DMS79 (cell line): ENCODE measurements at places on chromosomes 3 and 15.
A peak's percentile ranks its signal among the peaks of the same experiment; 100 is the strongest.

- no peak for DNase-seq
Measured at GRCh38 chr3:175428466-175428865, 569.3 kb downstream of the NAALADL2 start.

GRCh38 chr3:52396011-52396906 is 48.6 kb downstream of the SEMA3G start:
- DNase-seq = no peak

DNA sequence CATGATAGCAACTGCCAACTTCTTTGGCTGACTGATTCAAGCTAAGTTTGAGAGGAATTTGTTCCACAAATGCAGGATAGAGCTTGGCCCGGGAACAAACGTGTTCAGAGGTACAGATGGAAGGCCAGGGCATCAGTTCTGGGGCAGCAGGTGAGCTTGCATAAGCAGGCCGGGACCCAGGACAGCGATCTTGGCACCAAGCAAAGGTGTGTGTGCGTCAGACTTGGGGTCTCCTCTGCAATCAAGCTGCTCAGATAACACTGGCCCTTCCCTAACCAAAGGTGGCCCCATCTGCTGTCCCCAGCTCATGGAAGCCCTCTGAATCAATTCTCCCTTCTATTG is 155.6 kb downstream of the MEGF11 start:
- no peak for DNase-seq

GRCh38 chr15:57596978-57597377 is 5.3 kb downstream of the MYZAP start:
- no peak for DNase-seq

DNA sequence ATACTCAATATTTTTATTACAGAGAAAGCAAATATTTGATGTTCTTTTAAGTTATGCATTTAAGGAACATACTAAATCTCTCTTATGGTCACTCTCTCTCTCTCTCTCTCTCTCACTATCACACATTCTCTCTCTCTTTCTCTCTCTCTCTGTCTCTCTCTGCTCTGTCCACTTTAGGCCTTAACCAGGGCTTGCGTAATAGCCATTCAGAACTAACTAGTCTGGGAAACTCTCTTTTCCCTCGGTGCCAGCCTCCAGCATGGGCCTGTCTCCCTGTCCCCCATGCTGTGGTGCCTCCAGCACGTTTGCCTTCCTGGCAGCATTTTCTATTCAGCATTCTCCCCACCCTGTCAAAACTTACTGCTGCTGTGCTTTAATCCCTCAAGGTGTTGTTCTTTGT is 389.7 kb downstream of the ROBO1 start:
- no peak for DNase-seq

DNA sequence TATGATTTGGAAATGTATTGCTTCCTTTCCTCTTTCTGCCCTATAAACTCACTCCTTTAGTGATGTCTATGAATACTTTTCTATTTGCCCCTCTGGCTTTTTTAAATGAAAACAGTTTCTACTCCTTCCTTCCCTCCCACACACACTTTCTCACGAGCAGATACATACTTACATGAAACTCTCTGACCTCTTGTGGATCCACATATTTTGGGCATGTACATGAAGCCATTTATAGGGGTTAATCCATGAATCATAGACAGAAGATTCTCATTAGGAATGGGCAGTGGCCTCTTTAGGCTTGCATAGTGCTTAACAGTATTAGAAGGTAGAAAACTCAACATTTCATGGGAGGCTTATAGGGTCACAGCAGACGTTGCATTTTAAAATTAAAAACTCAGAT is 24.8 kb downstream of the ANAPC13 start:
- DNase-seq = no peak

GRCh38 chr15:90338532-90338931 is 13.6 kb upstream of the ZNF774 start:
- no peak for DNase-seq

- no peak for DNase-seq
Measured at GRCh38 chr15:34973512-34973911, 4.0 kb upstream of the AQR start.

DNA sequence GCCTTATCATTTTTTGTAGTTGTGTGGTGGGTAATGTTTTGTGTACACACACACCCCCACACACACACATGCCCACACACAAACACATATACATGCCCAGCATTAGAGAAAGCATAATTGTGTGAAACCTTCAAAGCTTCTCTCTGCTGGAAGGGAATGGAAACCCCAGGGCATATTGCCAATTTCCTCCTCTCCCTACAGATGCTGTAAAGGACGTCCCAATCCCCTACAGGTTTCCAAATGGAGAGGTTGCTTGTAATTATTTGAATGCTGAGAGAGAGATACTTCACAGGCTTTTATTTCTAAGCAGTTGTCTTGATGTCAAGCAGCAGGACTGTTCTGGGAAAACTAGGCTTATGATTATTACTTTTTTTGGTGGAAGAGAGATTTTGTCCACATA is 23.0 kb upstream of the CCK start:
- DNase-seq = peak; percentile 43

- DNase-seq = no peak
Measured at GRCh38 chr15:61404567-61404966, 175.5 kb upstream of the RORA start.

DNA sequence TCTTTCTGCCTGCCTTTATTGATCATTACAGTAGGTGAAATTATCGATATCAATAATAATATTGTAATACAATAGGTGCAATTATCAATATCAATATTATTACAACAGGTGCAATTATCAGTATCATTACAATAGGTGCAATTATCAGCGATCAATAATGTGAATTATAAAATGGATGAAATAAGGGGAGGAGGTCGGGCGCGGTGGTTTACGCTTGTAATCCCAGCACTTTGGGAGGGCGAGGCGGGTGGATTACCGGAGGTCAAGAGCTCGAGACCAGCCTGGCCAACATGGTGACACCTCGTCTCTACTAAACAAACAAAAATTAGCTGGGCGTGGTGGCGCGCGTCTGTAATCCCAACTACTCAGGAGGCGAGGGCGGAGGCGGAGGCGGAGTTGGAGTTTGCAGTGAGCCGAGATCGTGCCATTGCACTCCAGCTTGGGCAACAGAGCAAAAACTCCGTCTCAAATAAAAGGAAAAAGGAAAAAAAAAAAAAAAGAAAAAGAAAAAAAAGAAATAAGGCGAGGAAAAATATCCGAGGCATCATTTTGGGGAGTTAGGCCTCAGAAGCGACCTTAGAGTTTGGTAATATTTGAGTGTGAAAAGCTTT is 611 bp upstream of the BNIP2 start:
- peak; percentile 21 for DNase-seq

DNA sequence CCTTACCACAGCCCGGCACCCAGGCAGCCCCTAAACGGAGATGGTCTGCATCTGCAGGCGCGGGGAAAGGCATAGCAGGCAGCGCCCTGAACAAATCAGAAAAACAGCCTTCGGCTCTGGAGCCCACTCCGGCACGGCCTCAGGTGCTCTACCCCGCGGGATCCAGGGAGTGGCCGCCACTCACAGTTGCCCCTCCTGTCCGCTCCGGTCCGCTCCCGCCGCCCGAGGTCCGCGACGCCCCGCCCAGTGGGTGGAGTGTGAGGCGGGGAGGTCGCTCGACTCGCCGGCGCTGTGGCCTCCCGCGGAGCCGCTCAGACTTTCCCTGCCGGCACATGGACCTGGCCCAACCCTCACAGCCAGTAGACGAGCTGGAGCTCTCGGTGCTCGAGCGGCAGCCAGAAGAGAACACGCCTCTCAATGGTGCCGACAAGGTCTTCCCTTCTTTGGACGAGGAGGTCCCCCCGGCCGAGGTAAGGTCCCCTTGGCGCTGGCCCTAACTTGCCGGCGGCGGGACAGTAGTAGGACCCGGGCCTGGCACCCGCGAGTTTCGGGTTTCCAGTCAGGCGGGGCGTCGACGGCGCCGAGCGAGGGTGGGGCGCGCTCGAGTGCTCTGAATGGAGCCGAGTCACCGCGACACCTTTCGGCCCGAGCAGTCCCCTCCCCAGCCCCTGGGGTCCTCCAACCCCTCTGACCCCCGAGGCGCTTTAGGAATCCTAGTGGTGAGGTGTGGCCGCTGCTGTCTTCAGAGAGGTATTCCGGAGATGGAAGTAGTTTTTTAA is at the start of gene C3orf52:
TSS of gene C3orf52 (plus strand) at position 314 of the 779 bp plus-strand sequence. CDS start at position 333, 19 bp downstream.
- DNase-seq = peak; percentile 25

DNA sequence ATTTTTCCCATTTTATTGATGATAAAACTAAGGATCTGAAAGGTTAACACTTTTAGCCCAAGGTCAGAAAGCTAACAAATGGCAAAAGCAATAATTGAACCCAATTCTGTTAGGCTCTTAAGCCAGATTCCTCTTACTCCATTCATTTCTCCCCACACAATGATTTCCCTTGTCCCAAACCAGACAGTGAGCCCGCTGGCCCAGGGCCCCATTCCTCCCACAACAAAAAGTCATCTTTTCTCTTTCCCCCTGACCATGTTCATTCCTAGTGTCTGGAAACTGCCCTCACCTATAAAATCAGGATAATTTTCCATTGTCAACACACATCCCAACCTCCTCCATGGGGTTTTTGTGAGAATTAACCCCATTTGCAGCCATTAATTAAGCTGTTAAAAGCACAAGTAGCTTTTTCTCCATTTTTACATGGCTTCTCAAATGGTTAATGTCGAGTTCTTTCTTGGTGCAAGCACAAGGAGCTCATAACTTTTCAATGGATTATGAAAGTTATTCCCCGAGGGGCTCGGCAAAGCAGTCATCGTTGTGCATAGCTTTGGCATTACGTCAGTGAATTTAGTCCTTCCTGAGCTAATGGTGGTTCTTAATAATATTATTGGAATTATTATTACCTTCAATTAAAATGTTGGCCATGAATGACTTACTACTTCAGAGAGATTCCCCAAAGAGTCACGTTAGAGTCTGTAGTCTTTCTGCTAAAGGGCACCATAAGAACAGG is 151.0 kb upstream of the WNT5A start:
- DNase-seq = no peak

DNA sequence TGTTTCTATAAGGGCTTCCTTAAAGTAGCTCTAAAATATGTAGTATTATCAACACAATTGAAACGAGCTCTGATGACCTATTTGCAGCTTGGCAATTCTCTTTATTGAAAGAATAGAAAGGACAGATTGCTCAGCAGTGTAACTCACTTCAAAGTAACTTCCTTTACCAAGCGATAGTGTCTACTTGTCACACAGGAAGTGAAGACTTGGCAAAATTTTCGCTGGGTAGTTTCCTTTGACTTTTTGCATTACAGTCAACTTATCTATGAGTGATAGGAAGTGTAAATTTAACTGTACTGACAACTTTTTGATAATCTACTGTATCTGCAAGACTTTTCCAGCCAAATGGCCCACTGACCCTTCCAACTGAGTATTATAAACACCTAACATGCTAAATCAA is 22.8 kb downstream of the SLC9A9 start:
- no peak for DNase-seq

- no peak for DNase-seq
Measured at GRCh38 chr3:159486580-159486979, 502.1 kb upstream of the IL12A start.

- no peak for DNase-seq
Measured at GRCh38 chr3:152826476-152826875, 8.5 kb upstream of the P2RY1 start.

GRCh38 chr3:24019585-24019984 is 74.5 kb downstream of the NR1D2 start:
- no peak for DNase-seq

DNA sequence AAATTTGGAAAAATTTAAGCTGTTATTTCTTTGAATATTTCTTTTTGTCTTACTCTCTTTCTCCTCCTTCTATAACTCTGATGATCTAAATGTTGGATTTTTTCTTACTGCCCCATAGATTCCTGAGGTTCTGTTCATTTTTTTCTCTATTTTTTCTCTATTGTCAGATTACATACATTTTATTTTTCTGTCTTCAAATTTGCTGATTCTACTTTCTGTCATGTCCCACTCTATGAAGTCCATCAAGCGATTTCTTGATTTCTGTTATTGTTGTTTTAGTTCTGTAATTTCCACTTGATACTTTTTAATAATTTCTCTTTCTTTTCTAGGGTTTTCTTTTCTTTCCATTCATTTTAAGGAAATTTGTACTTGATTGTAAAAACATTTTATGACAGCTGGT is 83.7 kb upstream of the THRB start:
- DNase-seq = no peak

DNA sequence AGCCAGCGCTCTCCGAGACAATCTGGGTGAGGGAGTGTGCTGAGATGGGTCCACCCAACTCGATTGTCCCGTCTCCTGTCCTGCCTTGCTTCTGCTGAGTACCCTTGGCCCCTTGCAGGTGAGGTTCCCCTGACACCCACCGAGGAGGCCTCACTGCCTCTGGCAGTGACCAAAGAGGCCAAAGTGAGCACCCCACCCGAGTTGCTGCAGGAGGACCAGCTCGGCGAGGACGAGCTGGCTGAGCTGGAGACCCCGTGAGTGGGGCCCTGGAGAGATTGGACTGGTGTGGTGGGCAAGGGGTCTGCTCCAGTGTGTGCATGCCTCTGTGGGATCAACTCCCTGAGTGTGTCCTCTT is 23.6 kb downstream of the NBEAL2 start:
- no peak for DNase-seq

DNA sequence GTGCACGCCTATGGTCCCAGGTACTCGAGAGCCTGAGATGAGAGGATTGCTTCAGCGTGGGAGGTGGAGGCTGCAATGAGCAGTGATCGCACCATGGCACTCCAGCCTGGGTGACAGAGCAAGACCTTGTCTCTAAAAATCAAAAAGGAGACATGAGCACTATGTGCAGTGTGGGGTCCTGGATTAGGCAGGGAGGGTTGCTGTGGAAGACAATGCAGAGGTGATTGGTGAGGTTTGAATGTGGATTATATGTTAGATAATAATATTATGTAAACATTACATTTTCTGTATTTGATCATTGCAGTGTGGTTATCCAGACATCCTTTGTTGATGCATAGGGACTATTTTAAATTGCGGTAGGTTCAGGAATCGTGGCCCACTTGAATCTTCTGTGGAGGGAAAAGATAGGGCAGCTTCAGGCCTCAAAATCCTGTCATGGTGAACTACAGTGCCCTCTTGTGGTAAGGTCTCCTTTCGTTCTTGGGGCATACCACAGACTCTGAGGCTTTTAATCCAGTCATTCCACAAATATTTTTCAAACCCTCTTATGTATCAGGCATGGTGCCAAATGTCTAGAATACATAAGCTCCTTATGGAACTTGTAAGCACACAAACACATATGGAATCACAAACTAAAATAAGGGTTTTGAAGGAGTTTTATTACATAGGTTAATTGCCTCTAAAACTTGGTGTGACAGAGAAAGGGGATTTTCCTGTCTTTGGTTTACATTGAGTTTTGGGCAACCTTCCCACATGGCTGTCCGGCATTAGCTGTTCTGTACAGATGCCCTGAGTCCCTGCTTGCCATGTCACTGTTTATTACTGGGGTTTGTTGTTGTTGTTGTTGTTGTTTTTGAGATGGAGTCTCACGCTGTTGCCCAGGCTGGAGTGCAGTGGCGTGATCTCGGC is 37.7 kb downstream of the GPD1L start:
- no peak for DNase-seq

- no peak for DNase-seq
Measured at GRCh38 chr3:138284957-138285477, 44.6 kb downstream of the NME9 start.
